Parietal lobe (tissue), 2 donors: ENCODE measurements at places on chromosomes 1 and 21. TPM values are rescaled to one million over a fixed set of nuclear protein-coding genes. Genes with fewer than 3 reads are reported as not detected.

IQGAP3 gene
- 5.9 TPM for total RNA-seq

ILDR2 gene
- 30.4 TPM for total RNA-seq

NUDT17 gene
- total RNA-seq = 4.1 TPM

OR2T5 gene
- total RNA-seq = not detected

PLD5 gene
- total RNA-seq = 4.4 TPM

C8A gene
- not detected for total RNA-seq

CTTNBP2NL gene
- total RNA-seq = 40.4 TPM

CA14 gene
- 1.3 TPM for total RNA-seq

NOS1AP gene
- total RNA-seq = 16.6 TPM

TNNI3K gene
- total RNA-seq = 22.8 TPM

RHD gene
- total RNA-seq = not detected

TNNT2 gene
- not detected for total RNA-seq

NR1I3 gene
- not detected for total RNA-seq

FAM72B gene
- 1.6 TPM for total RNA-seq

NECTIN4 gene
- not detected for total RNA-seq

KCNJ9 gene
- total RNA-seq = 14.7 TPM

SNX7 gene
- 80.1 TPM for total RNA-seq

MXRA8 gene
- total RNA-seq = 9.1 TPM

SELL gene
- total RNA-seq = 0.31 TPM

FHAD1 gene
- 0.94 TPM for total RNA-seq

MYOG gene
- total RNA-seq = not detected

SH3BGRL3 gene
- total RNA-seq = 16.6 TPM

RXFP4 gene
- total RNA-seq = not detected

BTF3L4 gene
- 129 TPM for total RNA-seq
